ENCODE measurements at places on chromosomes 16 and 17.

DNA sequence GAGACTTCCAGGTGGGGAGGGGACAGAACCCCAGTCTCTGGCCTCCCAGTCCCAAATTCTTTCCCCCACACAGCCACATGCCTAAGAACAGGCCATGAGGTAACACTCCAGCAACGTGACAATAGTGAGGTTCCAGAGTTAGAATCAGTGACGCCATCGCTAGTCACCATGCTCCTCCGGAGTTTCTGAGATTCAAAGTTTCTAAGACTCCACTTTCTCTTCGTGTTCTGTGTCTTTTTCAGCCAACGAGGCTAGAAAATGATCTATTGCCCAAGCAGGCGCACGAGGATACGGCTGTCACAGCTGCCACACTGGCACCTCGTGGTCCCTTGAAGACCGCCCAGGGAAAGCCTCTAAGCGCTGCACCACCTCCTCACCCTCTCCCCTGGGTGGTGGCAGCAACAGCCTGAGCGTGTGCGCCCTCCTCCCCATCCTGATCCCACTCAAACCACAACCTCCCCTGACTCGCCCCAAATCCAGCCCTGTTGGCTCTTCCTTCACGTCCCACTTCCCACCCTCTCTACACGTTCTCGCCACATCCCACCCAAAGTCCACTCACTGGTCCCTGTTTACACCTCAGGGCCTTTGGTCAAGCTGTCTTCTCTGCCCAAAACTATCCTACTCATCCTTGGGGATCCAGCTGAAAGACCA lies 1.0 kb downstream of the MCRIP1 start:
- no peak for DNase-seq

DNA sequence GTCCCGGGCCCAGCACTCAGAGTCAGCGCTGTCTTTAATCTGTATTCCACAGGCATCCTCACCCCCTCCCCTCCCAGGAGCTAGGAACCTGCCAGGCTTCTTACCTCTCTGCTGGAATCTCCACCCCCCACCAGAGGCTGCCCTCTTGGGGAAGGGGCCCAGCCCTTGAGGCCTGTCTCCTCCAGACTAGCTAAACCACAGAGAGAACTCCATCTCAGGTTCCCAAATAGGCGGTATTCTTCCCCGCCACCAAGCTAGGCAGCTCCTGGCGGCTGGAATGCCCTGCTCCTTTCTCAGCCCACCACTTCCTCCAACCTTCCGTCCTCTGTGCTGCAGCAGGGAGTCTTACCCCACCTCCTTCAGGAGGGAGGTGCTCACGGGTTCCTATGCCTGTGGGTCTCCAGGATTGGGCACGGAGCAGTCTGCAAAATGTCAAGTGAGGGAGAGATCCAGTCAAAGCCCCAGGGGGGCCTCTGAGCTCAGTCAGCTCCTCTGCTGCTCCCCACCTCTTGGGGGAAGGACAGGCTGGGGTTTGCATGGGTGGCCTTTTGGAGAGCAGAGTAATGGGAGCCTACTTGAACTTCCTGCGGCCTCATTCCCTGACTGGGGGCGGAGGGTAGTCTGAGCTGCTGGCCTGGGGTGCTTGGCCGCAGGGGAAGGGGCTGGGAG lies 55.7 kb downstream of the SREBF1 start:
- DNase-seq, result no peak

DNA sequence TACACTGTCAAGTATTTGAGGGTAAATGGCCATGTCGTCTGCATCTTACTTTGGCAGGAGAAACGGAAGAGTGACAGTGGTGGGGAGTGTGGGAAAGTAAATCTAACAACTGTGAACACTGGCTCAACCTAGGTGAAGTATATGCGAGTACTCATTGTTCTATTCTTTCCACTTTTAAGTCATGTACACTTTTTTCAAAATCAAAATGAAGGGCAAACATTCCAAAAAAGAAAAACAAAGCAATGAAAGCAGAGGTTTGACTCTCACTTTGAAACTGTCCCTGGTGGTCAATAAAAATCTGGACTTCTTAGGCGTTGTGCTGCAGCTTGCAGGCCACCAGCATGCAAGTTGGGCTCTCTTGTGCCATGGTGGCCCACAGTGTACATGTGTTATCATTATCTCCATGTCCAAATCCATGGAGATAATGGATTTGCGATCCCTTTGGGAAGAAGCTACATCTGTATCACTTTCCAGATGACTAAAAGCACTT lies 32.7 kb downstream of the STAT5B start:
- no peak for DNase-seq

- DNase-seq, result peak; percentile 16
Observed at GRCh38 chr16:3780570-3780969, 63.2 kb upstream of the TRAP1 start.

DNA sequence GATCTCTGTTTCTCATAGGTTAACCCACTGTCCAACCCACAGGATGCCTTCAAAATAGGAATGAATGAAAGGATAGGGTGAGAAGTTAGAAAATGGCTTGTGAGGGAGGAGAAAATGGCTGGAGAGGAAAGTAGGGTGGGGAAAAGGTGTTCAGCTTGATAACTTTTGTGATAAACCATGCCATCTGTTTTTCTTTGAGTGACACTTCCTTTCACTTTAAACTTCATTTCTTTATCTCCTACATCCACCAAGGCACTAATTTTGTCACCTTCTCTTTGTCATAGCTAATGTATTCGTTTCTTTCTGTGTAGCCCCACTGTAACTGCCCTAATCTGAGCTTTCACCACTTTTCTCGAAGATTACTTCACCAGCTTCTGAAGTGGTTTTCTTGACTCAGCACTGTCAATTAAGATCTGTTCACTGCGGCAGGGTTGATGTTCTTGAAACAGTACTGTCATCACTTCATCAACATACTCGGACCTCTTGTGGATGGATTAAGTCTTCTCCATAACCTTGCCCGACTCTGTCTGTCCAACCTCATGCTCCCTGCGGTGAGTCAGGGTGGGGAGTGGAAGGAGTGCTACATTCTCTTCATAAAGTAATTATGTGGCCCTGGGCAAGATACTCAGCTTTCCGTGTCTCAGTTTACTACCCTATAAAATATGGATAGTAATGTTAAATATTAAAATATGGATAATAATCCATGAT lies 5.5 kb upstream of the KRT10 start:
- DNase-seq, result peak; percentile 76

- peak; percentile 40 for DNase-seq
Observed at GRCh38 chr16:77171745-77172635, 19.0 kb upstream of the MON1B start.

- no peak for DNase-seq
Observed at GRCh38 chr17:30211371-30211770, 24.1 kb downstream of the SLC6A4 start.

- peak; percentile 80 for DNase-seq
Observed at GRCh38 chr16:30377812-30378235, 3.2 kb downstream of the MYL11 start.

DNA sequence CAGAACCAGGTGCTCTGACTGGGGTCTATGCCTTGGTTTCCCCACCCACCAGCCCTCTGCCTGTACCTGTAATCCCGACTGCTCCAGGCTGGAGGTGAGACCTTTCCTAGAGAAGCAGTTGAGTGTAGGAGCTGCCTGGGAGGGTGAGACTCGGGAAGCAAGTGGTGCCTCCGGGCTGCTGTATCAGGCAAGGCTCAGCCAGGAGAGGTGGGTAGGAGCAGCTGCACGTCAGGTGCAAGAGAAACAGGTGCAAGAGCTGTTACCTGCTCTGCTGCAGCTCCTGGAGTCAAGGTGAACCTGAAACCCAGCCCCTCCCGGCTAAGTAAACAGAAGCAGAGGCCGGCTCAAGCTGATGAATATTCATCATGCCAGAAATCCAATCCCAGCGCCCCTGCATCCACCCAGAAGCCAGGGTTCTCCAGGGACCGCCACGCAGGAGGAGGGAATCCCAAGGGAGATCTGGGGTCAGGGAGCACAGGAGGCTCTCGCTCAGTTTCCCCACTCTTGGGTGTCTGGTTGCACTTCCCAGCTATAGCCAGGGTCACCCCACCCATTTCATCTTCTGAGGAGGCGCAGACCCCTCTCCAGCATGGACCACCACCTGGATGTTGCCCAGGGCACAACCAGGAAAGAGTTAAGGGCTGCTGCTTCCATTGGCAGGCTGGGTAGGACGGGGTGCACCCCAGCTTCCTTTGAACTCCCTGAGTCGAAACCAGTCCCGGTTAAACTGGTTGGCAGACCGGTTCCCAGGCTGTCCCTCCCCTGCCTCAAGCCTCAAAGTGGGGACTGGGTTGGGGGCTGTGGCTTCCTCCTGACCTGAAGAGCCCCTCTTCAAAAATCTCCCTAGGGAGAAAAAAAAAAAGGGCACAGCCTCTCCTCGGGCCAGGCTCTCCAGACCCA lies at the start of gene PRR15L:
TSS of gene PRR15L (minus strand) at position 293 of the 900 bp plus-strand sequence. CDS start 4,649 bp downstream, outside the sequence.
- DNase-seq, result no peak
